ENCODE measurements at places on chromosomes 3 and 15.

DNA sequence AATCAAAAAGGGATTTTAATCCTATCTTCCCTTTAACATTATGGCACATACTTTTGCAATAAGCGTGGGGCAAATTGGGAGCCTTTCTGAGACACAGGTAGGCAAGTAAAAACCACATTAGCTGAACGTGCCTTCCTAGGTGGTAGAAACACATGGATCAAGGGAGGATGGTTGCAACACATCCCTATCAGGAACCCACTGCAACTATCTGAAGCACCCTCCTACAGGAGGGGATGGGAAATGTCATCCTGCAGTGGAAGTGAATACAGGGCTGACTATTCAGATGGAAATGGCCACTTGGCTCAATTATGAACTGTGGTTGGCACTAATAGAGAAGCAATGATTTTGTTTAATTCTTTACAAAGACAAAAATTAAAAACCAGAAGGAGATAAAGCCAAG, 826.3 kb downstream of the FHIT start:
- no peak for DNase-seq

DNA sequence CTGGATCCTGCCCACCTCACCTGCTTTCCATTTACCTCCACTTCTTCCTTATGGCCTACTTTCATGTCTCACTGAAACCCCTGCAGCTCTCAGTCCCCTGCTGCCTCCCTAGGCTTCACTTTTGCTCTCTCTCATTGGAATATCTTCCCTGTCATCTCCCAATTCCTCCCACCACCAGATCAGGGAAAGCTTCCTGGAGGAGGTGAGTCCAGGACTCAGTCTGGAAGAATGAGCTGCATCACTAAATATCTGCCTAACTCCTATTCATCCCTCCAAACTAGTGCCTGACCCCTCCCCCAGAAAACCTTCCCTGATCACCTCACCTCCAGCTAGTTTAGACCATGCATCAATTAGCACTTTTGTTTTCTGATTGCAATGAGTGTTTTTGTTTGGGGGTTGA, 37.1 kb downstream of the MRPL46 start:
- DNase-seq: no peak

DNA sequence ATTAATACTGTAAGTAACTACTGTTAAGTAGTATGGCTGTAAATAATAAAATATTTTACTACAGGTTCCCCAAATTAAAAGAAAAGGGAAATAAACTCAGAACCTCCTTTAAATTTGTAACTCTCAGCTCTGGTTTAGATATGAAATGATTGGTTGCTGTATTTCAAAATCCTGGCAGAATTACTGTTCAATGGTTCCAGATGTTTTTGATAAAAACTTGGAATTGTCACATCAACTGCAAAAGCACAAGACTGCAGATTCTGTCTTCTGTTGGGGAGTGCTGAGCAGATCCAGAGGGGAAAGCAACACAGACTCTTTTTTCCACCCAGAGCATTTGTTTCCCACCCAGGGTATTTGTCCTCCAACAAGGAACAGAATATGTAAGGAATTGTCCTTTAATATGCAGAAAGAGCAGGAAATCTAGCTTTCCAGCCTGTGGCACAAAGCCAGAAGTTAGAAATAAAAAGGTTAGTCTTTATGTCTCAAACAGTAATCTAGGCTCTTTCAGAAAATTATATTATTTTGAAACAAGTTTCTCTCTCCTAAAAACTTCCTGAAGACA, 178.1 kb downstream of the KLHL25 start:
- no peak for DNase-seq

DNA sequence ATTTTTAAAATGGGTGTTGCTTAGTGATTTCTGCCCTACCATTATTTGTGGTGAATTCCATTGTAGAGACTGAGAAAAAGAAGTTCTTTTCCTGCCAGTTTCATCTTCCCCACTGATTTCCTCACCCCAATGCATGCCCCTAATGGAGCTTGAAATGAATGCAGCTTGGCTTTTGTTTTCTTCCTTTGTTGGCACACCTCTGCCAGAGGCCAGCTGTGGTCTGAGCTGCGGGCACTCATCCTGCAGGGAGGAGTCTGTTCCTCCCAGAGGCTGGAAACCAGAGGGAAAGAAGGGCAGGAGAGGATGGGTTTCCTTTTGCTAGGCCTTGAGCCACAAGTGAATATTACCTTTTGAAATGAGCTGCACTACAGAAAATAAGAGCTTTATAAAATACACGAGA, 9.3 kb upstream of the ST8SIA2 start:
- no peak for DNase-seq

GRCh38 chr3:125112981-125113380, 57.2 kb upstream of the HEG1 start:
- DNase-seq: no peak

- peak; percentile 77 for DNase-seq
Measured at GRCh38 chr3:134212967-134213665, 37.5 kb downstream of the RYK start.

DNA sequence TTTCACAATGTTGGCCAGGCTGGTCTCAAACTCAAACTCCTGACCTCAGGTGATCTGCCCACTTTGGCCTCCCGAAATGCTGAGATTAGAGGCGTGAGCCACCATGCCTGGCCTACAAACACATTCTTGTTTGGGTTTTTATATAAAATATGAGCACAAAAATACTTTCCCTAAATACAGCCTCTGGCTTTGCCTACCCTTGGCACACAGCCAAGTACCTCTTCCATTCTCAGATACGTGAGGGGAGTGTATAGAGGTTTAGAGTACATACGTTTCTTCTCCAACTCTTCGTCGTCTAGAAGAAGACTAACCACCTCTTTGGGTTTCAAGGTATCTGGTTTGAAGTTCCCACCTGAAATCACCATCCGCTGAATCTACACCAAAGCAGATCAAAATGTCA, 33.5 kb downstream of the CHAC1 start:
- no peak for DNase-seq

- no peak for DNase-seq
Measured at GRCh38 chr3:156460206-156460611, 94.7 kb downstream of the SSR3 start.

DNA sequence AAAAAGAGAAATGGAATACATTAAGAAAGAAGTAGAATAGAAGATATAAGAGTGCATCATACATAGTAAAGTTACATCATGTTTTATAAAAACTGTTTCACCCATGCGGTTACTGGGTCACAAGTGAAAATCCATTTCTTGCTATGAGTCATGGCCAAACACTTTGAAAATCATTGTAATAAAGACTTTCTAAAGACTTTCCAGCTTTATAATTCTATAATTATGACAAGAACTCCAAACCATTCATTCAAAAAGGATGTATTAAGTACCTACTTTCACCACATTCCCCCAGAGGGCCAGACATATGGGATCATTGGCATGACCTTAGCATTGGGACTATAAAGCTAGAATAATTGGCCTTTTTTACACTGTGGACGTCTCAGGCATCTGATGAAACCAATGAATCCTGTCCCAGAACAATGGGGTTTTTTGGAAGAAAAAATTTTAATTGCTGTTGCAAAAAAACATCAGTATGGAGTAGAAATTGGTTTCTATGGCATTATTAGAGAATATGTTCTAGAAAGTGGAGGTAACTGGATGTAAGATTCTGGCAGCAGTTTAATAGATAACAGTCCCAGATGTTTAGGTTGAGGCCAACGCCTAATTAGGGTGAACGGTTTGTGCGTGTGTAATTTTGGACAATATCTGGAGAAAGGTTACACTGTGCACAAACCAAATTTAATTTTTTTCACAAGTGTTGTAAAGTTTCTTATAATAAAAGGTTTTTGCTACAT, 3.3 kb upstream of the SKIC8 start:
- peak; percentile 44 for DNase-seq

DNA sequence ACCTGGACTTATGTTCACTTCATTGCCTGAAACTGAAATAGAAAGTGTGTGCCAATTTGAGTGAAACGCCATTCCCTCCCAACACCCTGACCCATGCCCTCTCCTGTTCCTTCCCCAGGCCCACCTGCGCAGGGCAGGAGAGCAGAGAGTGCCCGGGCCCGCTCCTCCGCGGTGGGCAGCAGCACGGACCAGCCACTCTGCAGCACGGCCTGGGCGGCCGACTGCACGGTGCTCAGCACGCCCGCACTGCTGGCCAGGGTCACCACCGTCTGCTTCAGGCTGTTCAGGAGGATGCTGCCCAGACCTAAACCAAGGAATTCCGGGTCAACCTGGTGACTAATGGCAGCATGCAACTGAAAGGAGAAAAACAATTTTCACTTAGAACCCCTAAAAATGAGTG, 66.0 kb downstream of the HERC2 start:
- DNase-seq: no peak

GRCh38 chr15:45903283-45903682, 268.5 kb downstream of the SQOR start:
- no peak for DNase-seq

DNA sequence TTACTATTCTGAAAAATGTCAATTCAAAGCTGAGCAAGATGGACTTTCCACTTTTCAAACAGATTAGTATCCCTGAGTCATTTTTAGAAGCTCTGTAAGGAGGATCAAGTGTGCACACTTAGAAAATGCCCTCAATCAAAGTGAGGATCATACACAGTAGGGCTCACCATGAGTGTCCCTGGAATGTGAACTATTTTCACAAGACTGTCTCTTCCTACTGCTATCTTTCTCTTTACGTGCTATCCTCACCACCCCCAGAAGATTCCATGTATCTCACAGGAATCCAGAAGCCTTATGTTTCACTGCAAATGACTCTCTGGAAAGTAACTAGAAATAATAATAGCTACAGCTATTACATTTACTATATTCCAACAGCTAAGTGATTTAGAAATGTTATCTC, 349.9 kb upstream of the TGFBR2 start:
- no peak for DNase-seq

GRCh38 chr15:56659197-56659596, 74.1 kb downstream of the ZNF280D start:
- DNase-seq: no peak

GRCh38 chr15:59105854-59106253, 908 bp downstream of the CCNB2 start:
- peak; percentile 14 for DNase-seq

DNA sequence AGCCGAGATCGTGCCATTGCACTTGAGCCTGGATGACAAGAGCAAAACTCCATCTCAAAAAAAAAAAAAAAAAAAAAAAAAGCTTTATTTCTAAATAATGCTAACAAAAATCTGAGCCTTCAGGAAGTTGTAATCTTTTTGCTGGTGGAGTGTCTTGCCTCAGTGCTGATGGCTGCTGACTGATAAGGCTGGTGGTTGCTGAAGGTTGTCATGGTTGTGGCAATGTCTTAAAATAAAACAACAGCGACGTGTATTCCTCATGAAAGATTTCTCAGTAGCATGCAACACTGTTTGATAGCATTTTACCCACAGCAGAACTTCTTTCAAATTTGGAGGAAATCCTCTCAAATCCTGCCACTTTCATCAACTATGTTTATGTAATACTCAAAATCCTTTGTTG, 77.4 kb upstream of the PTPRG start:
- no peak for DNase-seq

GRCh38 chr3:119418641-119419040, 44.8 kb downstream of the TMEM39A start:
- DNase-seq: no peak

GRCh38 chr3:97863031-97863430, 41.2 kb downstream of the CRYBG3 start:
- no peak for DNase-seq

GRCh38 chr3:177236704-177237103, 39.4 kb upstream of the TBL1XR1 start:
- no peak for DNase-seq

DNA sequence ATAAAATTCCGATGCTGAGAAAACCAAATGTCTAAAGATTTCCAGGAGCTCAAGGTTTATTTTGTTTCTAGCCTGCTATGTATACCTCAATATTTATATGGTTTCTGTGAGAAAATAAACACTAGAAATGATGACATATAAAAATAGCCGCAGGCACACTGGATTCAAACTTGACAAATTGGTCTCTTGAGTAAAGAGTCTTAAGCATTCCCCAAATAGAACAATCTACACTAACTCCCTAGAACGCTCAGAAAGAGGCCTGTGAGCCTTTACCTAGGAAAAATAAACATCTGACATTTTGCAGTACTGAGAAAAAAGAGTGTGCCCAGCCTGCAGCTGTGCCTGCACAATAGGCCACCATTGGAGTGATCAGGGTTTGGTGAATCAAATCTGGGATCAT, 75.2 kb downstream of the NEK10 start:
- no peak for DNase-seq

DNA sequence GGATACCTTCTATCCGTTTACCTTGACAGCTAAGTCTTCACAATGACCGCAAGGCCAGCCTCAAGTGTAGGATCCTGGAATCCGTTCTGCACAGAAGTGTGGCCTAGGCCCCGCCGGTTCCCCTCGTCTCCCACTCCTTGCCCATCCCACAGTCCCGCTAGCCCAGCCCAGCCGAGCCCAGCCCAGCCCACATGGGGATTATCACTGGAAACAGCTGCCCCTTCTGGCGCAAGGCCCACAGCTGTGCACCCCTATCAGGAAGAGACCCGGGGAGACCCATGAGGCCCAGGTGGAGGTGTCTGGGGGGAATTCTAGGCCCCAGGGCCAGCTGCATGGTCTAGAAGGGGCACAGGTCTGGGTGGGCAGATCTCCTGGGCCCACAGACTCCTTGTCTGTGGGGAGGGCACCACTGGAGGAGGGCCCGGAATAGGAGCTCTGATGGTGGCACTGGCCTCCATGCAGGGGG, 27.9 kb upstream of the KLF13 start:
- no peak for DNase-seq

DNA sequence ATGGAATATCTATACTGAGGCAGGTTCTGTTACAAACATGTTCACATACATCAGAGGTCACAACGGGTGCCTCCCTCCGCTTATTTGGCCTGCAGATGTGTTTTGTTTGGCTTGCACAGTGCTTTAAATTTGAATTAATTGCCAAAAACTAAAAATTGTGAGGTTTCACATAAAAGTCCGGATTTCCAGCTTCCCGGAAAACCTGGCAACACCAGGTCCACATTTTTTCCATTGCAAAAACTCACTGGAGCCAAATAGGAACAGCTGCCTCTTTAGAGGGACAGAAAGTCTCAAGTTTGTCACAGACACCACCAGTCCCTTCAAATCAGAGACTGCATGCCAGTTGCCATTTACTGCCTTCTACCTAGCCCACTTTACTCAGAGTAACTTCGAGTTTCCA, 205.9 kb upstream of the MDFIC2 start:
- DNase-seq: no peak

GRCh38 chr3:52194485-52195290, 3.3 kb upstream of the ALAS1 start:
- no peak for DNase-seq

GRCh38 chr3:29972320-29972993, 633.9 kb upstream of the TGFBR2 start:
- DNase-seq: no peak

- DNase-seq: no peak
Measured at GRCh38 chr3:153652076-153652475, 469.1 kb upstream of the ARHGEF26 start.

Measured in SW480 (cell line).